Fibroblast of the aortic adventitia (primary cell): ENCODE measurements at places on chromosomes 12 and 14. TPM values are rescaled to one million over a fixed set of nuclear protein-coding genes. Genes with fewer than 3 reads are reported as not detected.

The ANO6 gene
- 39.7 and 81.2 TPM in 2 replicates for total RNA-seq

The GRIN2B gene
- not detected in 2 replicates for total RNA-seq

The HAL gene
- total RNA-seq: 0.09 and 2.2 TPM in 2 replicates

The DHRS2 gene
- 1.1 TPM in 1 of 2 replicates, not detected in the other for total RNA-seq

The SMCO2 gene
- not detected in 2 replicates for total RNA-seq

The IAPP gene
- not detected in 2 replicates for total RNA-seq

The PGF gene
- total RNA-seq: 0.36 and 2.1 TPM in 2 replicates

The GLS2 gene
- total RNA-seq: 0.36 TPM in 1 of 2 replicates, not detected in the other
